ENCODE measurements at places on chromosomes 1 and 21.

- DNase-seq: no peak
Observed at GRCh38 chr21:25578056-25578961, 29.0 kb downstream of the MRPL39 start.

- DNase-seq: no peak
Observed at GRCh38 chr1:15802234-15802965, 5.0 kb downstream of the UQCRHL start.

DNA sequence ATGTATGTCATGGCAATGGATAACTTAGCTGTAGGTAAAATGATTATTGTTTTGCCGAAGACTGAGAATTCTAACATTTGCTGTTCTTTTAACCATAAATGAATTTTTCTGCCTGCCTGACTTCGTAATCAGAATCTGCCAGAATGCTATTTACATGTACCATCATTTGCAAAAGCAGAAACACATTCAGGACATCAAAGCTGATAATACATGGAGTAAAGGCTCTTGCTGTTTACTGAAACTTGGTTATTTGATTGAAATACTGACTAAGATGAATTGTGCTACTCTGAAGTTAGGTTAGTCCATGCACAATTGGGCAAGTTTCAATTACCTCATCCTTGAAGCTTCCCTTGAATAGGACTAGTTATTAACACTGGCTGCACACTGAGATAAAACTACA is 293.8 kb downstream of the PLA2G4A start:
- no peak for DNase-seq

DNA sequence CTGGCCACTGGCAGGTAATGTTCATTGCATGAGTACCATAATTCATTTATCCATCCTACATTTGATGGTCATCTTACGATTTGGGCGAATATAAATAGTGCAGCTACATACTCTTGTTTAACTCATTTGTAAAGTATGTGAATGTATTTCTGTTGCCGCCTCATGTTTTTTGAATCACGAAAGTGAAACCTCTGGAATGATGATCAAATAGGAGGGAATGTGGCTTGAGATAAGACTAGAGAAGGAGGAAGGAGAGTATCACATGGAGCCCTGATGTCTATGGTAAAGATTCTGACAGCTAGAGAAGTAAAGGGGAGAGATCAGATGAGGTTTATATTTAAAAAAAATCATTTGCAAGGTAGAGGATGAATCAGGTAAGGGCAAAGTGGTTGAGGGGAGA is 8.0 kb downstream of the MRPS14 start:
- DNase-seq: no peak

- no peak for DNase-seq
Observed at GRCh38 chr1:167678838-167679237, 42.9 kb upstream of the MPZL1 start.

DNA sequence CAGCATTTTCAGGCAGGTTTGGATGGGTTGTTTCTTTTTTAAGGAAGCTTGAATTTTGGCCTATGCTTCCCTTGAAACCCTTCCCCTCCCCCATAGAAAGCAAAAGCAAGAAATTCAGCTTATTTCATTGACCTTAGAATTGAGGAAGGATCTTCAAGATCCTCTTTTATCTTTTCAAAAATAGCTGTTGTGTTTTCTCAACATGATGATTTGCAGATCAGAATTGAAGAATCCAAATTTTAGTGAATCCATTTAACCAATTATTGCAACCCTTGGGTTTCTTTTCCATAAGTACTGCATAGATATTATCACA is 73.7 kb downstream of the LRRC8C start:
- DNase-seq: no peak

DNA sequence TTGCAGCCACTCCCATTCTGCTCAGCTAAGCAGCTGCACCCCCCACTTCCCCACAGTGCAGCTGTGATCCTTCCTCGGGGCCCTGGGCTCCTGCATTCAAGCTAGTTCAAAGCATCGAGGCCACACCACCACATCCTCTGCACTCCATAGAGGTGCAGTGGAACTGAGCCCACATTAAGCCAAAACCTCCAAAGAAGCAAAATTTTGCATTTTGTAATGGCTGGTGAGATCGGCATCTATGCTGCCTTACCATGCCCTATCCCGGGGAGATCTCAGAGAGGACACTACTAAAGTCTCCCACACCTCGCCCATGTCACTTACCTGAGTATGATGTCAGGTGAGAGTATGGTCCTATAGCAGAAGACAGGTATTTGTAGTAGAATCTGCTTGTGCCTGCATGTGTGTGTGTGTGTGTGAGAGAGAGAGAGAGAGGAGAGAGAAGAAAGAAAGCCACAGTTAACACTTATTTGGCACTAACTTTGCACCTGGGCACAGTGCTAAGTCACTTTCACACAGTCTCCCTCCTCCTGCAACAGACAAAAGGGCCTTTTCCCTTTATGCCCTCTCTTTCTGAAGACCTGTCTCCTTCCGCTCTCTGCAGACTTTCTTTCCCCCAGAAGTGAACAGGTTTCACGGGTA is 89.8 kb downstream of the KIF14 start:
- DNase-seq: no peak

DNA sequence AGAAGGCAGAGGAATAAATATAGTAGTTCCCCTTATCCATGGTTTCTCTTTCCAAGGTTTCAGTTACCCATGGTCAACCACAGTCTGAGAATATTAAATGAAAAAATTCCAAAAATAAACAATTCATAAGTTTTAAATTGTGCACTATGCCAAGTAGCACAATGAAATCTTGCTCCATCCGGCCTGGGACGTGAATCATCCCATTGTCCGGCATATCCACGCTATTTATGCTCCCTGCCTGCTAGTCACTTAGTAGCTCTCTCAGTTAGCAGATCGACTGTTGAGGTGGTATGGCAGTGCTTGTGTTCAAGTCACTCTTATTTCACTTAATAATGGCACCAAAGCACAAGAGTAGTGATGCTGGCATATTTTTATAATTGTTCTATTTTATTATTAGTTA is 58.6 kb upstream of the ARHGAP29 start:
- no peak for DNase-seq

GRCh38 chr1:110674337-110675059 is at the start of gene KCNA3:
TSS of gene KCNA3 (minus strand) at chr1:110674940. CDS start at chr1:110674809, 131 bp downstream.
- peak; percentile 84 for DNase-seq

DNA sequence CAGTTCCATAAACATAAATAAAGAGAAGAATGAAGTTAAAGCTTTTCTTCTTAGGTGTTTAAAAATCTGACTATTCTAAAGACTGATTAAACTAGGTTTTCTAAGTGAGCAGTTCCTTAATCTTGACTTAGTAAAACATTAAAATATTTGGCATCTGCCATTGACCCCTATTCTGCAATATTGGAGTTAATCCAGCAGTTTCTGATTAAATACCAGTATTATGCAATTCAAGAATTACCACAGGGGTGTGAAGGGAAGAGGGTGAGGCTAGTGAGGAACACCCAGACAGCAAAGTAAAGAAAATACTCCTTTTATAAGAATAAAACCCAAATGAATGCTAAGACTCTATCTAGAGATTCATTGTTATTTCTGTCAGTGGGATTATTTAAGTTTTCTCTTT is 40.9 kb downstream of the CLIC4 start:
- DNase-seq: no peak

- DNase-seq: no peak
Observed at GRCh38 chr21:32993894-32994293, 31.8 kb upstream of the OLIG2 start.

Data from left lung (tissue), 14 donors.